ENCODE measurements at places on chromosomes 1 and 21.

- no peak for DNase-seq
Measured at GRCh38 chr1:201845331-201846083, 16.6 kb downstream of the IPO9 start.

GRCh38 chr1:53180226-53180625 lies 16.4 kb upstream of the CPT2 start:
- no peak for DNase-seq

- peak; percentile 96 for DNase-seq
Measured at GRCh38 chr21:33198346-33199099, 31.2 kb upstream of the IFNAR2 start.

DNA sequence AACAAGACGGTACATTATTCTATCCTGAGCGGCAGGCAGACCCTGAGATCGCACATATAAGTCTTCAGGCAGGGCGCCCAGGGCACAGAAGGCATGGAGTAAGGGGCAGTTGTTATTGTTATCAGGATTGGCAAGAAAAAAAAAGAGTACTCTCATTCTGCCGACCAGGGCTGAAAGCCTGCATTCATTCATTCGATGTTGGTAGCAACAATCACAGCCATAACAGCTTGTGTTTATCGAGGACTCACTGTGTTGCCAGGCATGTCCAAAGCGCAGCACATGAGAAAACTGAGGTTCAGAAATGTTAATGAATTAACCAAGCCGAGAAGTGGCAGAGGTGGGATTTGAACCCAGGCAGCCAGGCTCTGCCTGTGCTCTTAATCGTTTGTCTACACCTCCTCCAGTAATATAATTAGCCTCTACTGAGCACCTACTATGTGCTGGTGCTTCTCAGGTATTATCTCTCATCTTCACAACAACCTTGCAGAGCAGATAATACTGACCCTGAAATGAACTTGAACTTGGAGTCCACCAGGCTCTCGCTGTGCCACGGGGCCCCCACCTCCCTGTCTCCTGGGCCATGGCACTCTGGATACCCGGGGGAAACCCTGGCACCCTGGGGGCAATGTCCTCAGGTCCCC lies 56.2 kb downstream of the TAS1R2 start:
- no peak for DNase-seq

DNA sequence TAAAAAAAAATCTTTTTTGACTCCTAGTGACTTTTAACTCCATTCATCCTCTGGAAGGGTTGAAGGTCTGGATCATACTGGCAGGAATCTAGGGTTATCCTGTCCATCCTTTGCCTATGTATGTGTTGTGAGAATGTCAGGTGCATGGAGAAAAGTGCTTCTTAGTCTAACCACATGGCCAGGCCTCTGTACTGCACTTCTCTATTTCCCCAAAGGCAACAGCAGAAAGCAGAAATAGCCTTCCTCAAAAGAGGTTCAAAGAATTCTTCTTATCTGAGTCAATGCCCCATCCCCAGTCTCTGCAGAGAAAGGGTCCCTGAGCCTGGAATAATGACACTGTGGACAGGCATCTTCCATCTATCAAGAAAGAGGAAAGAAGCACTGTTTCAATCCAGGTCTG lies 85.7 kb upstream of the CD34 start:
- peak; percentile 51 for DNase-seq

- no peak for DNase-seq
Measured at GRCh38 chr1:223019256-223019655, 123.8 kb downstream of the TLR5 start.

- no peak for DNase-seq
Measured at GRCh38 chr1:117544509-117545109, 61.2 kb upstream of the TENT5C start.

DNA sequence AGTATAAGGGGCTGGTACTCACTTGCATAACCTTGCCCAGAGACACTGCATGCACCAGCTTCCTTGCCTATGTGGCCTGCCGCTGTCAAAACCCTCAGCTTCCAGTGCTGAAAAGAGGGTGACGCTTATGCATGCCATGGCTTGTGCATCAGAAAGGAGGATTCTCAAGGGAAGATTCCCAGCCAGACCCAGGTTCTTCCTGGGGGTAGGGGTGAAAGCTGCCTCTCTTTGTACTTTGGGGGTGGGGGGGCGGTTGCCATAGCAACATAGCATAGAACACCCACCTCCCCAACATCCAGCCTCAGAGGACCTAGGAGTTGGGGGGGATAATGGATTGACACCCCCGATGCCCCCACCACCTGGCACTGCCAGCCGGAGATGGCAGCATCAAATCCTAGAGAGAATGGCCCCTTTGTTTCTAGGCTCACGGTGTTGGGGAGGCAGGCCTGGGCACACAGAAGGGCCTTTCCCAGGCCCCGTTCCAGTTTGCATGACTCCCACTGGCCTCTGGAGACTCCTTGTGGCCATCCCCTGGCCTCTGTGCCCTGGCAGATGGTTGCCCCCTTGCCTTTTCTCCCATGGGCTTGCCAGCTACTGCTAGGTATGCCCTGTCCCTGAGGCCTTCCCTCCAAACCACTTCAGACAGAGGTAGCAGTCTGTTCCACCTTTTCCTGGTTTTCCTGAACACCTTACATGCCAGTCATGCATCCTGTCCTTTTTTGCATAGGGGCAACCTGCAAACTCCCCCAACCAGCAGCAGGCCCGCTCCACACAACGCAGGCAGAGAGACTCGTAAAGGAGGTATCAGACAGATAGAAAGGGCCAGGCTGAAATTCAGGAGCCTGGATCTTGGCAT lies 44.6 kb downstream of the RHBG start:
- DNase-seq: no peak

All from inflammatory macrophage (primary cell).